LHCN-M2 (cell line): ENCODE measurements at places on chromosomes 6 and 20.

GRCh38 chr20:59645271-59645670 lies 40.9 kb downstream of the PHACTR3 start:
- no peak for DNase-seq

GRCh38 chr6:55668591-55668990 lies 89.6 kb upstream of the HMGCLL1 start:
- peak; percentile 8 for DNase-seq

DNA sequence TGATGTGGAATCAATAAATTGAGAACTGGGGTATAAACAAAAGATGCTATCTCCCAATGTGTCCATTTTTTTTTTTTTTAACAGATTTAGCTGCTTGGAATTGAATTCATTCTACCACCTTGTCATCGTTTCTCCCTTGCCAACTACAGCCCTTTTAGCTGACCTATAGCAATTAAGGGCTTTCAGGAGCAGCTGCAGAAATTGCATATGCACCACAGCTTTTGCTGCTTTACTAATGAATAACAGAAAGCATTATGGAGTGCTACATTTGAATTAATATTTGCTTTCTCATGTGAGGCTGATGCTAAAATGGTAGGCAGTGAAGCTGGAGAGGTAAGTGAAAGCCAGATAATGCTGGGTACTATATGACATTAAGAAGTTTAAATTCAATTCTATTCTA lies 5.7 kb downstream of the SESN1 start:
- DNase-seq = no peak

- no peak for DNase-seq
These were observed 1.9 kb downstream of the BTBD3 start for GRCh38 chr20:11919581-11919980.

DNA sequence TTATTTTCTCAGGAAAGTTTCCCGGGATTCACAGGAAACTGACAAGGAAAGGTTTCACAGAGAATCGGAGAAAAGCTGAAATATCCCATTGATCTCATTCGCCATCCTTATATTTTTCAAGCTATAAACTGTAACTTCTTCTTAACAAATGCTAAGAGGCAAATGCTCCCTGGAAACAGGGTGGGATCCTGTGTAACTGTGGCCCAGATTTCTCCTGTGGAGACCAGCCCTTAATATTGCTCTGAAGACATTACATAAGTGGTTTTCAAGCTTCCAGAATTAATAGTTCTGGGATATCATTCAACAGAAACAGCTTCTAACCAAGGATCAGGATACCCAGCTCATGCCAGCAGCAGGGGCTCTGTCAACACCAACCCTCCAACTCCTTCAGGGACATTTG lies 69.2 kb downstream of the THBS2 start:
- DNase-seq = no peak

DNA sequence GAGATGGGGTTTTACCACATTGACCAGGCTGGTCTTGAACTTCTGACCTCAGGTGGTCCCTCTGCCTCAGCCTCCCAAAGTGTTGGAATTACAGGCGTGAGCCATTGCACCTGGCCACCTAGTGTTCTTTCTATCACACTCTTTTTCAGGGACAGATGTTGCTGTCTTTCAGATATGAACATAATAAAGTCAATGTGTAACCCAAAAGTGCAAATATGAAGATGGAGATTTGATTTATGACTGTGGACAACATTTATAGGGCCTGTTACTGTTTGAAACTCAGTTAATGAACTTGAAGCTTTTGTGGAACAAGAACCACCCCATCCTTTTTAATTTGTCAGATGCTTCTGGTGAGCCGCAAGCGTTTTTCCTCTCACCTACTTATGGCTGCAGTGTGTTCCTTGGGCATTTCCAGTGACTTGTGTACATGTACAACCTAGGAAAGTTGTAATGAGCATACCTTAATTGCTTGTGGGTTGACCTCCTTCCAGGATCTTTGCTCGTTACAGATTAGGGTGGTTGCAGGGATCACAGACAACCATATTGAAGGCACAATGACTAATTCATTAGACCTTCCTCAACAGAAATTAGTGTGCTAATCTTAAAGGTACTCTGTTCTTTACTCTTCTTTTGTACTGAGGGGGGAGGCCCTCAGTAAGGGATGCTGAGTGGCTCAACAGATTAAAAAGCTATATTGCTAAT lies 6.8 kb downstream of the TBPL1 start:
- DNase-seq = no peak

GRCh38 chr20:634148-634925 lies 18.7 kb downstream of the SRXN1 start:
- DNase-seq = no peak

DNA sequence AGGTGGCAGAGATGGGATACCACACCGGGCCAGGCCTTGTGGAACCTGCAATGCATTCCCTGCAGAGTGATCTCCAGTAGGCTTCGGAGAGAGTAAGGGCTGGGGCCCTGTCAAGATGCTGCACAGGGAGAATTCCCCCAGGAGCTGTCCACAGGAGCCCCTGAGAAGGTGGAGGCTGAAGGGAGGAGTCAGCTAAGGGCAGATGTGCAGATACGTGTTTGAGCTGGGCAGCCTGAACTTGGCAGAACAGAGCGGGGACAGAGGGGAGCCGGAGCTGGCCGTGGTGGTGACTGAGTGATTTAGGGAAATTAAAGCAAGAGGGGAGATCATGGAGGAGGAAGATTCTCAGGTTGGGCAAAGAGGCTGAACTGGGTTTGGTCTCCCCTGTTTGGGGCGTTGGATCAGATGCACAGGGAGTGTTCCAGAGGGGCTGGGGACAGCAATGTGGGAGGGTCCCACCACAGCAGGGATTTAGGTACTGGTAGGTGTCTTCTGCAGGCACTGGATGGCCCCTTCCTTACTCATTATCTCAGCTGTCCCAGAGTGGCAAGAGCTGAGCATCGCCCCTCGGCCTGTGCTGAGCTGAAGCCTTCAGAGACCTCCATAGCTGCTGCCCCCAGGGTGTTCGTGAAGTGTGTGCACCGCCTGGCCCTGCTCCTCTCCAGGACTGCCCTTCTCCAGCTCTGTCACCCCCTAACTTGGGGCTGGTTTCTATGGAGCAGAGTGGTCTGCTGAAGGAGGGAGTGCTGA lies 3.8 kb upstream of the NCR2 start:
- no peak for DNase-seq

DNA sequence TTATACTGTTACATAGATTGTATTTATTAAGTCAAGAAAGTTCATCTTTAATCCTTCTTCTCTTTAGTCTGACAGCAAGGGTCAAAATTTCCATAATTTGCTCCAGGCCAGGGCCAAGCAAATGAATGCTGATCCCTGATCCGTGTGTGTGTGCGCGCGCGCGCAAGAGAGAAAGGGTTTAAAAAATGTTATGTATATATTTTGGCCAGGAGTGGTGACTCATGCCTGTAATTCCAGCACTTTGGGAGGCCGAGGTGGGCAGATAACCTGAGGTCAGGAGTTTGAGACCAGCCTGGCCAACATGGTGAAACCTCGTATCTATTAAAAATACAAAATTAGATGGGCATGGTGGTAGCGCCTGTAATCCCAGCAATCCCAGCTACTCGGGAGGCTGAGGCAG lies 61.7 kb downstream of the GTF2H5 start:
- DNase-seq = no peak

- peak; percentile 20 for DNase-seq
These were observed 24.0 kb upstream of the NPBWR2 start for GRCh38 chr20:64131406-64131805.

- DNase-seq = peak; percentile 92
These were observed 73.4 kb upstream of the NOX3 start for GRCh38 chr6:155528982-155529453.

DNA sequence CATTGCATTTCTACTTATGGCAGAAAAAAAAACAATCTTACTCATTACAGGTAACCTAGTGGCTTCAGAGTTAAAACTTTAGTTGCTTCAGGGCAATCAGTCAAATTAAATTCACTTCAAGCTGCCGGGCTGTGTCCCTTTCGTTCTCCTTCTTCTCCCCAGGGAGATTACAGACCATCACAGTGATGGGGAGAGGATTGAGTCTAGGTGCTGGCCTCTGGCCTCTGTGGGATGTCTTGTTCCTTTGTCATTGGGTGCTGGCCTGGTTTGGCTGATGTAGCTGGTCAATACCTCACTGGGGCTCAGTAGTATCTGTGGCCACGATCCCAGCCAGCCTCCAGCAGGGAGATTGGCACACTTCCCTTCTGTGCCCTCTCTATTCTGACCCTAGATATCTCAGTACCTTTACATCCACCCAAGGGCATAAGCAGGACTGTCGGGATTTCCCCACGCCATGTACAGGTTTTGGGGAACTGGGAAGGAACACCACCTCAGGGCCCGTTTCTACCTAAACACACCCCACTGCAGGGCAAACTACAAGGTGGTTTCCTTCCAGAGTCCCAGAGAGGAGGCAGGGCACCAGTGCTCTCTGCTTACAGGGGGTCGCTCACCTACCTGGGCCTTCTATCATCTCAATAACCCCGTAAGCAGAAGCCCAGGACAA lies 15.4 kb downstream of the FYN start:
- no peak for DNase-seq

- no peak for DNase-seq
These were observed 100.1 kb downstream of the SMLR1 start for GRCh38 chr6:130927305-130927704.

DNA sequence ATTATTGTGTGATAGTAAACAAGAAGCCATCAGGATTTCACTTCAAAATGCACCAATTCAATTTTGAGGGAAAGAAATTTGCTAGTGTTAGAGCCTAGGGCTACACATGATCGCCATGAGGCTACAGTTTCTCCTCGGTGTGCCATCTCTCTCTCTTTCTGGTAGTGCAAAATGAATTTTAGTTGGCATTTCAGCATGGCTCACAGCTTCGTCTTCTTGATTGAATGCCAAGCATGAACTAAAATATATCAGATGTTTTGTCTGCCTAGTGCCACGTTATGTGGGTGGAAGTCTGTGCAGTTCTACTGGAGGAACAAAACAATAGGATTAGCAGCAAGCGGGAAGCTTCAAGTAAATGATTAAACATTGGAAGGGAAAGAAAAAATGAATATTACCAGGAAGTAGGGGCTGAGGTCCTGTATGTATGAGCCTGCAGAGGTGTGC lies 6.8 kb upstream of the MRAP2 start:
- peak; percentile 17 for DNase-seq

DNA sequence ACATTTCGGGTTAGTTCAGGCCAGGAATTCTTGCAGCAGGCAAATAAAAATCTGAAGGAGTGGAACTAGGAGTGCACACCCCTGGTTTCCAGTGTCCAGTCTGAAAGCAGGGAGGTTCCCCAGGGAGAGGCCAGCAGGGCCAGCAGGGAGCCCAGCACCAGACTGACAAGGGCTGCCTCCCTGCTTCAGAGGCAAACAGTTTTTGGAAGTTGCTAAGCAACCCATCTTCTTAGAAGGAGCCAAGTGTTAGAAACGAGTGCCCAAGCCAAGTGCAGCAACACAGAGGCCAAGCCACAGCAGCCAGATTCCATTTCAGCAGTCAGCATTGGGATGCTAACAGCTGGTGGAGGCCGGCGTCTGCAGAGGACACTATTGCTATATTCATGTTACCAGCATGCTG lies 179.1 kb downstream of the SYNDIG1 start:
- peak; percentile 42 for DNase-seq

- DNase-seq = no peak
These were observed 26.6 kb upstream of the PCMTD2 start for GRCh38 chr20:64228751-64229506.

DNA sequence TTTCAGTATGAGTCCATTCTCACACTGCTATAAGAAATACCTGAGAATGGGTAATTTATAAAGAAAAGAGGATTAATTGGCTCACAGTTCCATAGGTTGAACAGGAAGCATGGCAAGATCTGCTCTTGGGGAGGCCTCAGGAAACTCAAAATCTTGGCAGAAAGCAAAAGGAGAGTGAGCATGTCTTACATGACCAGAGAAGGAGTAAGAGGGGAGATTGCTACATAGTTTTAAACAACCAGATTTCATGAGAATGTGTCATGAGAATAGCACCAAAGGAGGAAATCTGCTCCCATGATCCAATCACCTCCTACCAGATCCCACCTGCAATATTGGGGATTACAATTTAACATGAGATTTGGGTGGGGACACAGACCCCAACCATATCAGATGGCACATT lies 672.4 kb downstream of the HTR1B start:
- DNase-seq = no peak

- no peak for DNase-seq
These were observed 86.8 kb upstream of the SNAP25 start for GRCh38 chr20:10131732-10132345.

DNA sequence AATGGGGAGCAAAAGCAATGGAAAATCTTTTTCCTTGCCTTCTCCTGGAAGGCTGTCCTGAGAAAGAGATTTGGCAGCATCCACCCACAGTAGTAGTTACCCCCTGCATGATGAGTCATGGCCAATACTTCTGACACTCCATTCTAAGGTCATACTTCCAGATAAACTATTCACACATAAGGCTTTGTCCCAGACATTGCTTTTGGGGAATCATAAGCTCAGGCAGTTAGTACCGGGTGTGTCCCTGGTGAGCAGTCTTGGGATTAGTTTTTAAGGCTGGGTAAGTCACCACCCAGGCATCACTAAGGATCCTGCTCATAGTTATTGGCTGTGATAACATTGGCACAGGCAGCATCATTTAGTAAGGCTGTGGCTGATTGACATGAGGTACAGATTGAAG lies 160.6 kb upstream of the GGTLC1 start:
- DNase-seq = no peak

DNA sequence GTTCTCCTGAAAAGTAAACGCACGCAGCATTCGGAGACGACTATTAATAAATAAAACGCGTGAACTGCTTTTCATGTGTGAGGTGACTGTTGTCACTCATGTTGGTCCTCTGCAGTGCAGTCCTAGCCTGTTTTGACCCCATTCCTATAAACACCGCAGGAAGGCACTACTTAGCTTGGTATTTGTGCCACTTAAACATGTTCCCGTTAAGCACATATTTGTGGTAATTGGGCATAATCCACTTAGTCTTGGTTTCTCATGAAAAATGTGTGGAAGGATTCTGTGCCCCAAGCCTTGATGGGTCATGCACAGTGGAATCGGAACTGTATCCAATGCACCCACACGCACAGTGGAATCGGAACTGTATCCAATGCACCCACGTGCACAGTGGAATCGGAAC lies 313.9 kb downstream of the THBS2 start:
- DNase-seq = peak; percentile 36

DNA sequence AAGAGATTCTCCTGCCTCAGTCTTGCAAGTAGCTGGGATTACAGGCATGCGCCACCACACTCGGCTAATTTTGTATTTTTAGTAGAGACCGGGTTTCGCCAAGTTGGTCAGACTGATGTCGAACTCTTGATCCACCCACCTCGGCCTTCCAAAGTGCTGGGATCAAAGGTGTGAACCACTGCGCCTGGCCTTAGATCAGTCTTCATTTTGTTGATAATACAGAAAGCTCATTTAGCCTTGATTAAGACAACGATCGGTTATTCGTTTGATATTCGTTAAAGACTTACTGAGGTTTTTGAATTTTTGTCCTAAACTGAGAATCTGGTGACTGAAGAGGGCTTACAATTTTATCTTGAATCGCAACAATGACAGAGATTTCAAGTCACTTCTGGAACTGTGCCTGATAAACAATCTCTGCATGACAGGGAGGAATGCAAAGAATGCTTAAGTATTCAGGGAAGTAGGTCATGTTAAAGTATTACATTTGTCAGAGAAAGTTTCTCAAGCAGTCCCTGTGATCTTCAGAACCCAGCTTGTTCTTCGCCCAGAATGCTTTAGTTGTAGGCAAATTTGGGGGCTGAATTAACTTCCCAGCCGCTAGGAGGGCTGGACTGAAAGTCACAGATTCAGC lies 14.8 kb downstream of the AKAP12 start:
- peak; percentile 29 for DNase-seq
